ENCODE measurements at places on chromosomes 5 and 9.

DNA sequence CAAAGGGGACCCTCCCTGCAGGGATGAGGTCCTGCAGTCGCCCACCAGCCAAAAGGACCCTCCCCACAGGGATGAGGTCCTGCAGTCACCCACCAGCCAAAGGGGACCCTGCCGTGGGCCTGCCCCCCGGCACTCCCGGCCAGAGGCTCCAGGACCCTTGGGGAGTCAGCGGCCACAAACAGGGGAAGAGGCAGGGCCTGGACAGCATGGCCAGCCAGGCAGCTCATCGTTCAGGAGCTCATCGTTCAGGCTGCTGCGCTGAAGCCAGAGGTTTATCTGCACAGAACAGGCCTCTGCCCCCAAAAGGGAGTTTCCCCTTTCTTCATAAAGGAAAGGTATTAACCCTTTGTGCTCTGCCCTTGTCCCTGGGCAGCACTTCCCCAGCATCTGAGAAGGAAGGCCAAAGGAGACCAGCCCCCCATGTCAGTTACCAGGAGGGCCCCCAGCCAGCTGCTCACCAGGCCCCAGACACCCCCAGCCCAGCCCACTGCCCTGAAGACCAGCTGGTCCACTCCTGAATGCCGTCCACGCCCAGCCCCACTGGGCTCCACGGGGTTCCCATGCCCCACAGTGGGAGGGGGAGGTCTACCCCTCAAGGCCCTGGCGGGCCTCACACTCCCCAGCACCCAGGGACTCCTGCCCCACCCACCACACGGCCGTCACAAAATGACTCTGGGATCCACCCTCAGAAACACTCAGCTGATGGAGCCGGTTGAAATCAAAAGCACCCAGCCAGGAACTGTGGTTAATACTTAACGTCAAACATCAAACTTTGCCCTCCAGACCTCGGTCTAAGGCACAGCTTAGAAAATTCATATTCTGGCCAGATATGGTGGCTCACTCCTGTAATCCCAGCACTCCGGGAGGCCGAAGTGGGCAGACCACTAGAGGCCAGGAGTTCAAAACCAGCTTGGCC, 6.3 kb downstream of the SLC12A7 start:
- no peak for DNase-seq

- DNase-seq = no peak
These were observed 104.1 kb downstream of the TLE1 start for GRCh38 chr9:81585191-81585763.

DNA sequence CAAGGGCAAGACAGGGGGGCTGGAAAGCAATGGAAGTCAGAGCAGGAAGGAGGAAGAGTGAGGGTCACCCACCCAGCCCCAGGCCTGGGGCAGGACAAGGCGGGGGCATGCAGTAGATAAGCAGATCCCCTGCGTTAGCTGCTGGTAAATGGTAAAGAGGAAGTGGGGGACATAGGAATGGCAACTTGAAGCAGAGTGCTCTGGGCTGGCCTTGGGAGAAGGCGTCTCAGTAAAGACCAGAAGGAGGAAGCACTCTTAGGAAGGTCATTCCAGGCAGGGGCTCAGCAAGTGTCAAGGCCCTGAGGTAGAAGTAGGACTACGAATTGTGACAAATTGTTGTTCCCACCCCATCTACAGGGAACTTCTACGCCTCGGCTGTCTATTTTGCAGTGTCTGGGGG, 15.1 kb downstream of the TCOF1 start:
- no peak for DNase-seq

GRCh38 chr5:87151547-87151946, 116.1 kb upstream of the RASA1 start:
- DNase-seq = no peak

GRCh38 chr5:139705655-139706587, 57.8 kb downstream of the CXXC5 start:
- no peak for DNase-seq

DNA sequence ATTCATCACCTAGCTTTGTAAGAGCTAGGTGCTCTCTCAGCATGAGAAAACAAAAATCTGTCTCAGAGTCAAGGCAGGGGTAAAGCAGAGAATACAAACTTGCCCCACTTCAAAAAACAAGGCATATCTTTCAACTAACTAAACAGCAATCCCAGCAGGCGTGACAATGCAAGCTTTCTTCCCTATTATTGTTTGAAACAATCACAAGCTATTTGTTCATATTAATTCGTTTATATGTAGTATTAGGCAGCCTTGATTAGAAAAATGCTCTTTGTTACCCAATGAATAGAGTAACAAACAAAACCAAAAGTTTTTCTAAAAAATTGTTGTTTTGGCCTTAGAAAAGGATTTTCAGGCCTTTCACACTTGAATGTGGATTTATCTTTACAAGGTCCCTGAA, 71.1 kb downstream of the LPAR1 start:
- no peak for DNase-seq

DNA sequence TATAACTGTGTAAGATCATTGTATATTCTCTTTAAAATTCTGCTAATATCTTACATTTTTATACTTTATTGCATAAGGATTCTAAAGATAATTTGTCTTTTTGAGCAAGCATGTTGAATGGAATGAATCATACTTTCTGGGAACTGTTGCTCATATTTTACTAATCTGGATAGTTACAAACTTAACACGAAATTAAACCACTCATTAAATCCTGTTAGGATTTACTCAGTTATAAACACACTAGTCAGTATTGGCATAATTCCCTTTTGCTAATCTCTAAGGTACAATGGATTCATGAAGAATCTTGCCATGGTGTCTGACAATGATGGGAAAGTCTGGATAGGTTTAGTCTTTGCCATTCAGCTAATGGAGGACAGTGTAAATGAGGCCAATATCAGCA, 338.1 kb upstream of the SMC2 start:
- DNase-seq = no peak

GRCh38 chr9:77765781-77766259, 117.7 kb upstream of the GNA14 start:
- DNase-seq = no peak
